Left ventricle myocardium inferior (tissue), 1 donor: ENCODE measurements at places on chromosomes 2 and 18. TPM values are rescaled to one million over a fixed set of nuclear protein-coding genes. Genes with fewer than 3 reads are reported as not detected.

CYRIA gene
- 4.1 TPM for total RNA-seq

GRCh38 chr18:74898965-74899364 lies 301.3 kb downstream of the ZNF407 start:
- H3K4me1 ChIP-seq = peaks cover 25% of the 10 kb centered on the region
- H3K27me3 ChIP-seq = no peaks in the 10 kb centered on the region
- no peak for DNase-seq
- H3K27ac ChIP-seq = no peak overlapping the region
- no peaks in the 10 kb centered on the region for H3K36me3 ChIP-seq
- no peak overlapping the region for H3K4me3 ChIP-seq

ANKRD23 gene
- total RNA-seq = 14.4 TPM

FAM237A gene
- total RNA-seq = not detected

CTLA4 gene
- 0.11 TPM for total RNA-seq

CDK15 gene
- total RNA-seq = 0.16 TPM

DNA sequence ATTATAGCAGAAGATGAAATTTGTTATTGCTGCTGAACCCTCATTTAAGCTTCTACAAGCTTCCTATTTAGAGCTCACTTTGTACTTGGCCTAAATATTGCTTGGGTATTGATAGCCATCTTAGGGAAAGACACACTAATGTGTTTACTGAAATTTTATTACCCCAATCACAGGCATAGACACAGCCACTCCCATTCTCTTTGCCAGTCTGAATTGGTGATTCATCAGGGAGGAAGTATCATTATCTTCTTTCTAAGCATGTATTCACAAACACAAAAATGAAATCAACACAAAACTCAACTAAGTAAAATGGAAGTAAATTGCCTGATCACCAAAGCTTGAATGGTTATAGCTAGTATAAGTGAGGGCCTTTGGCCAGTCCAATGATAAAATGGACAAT lies 666.3 kb downstream of the TSN start:
- no peak overlapping the region for H3K27ac ChIP-seq
- no peaks in the 10 kb centered on the region for H3K4me1 ChIP-seq
- no peak for DNase-seq

TTC21B gene
- 15.5 TPM for total RNA-seq

DNA sequence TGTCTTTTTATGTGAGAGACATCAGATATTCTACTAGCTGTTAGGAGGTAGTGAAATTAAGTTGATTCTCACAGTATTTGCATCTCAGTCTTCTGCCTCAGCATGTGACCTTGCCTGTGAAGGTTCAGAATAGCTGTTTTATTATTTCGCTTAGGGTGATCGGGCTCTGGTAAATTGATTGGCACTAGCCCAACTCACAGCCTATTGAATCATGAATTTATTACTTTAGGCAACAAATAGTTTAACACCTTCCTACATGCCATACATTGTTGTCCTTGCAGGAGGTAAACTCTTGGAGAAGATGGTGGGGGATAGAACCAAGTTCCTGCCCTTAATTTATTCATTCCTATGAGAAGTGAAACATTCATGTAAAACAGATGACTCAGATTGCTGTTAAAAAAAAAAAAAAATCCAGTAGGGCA lies 101.9 kb downstream of the GPD2 start:
- no peak for DNase-seq
- no peak overlapping the region for H3K27ac ChIP-seq
- H3K4me1 ChIP-seq = no peaks in the 10 kb centered on the region
- H3K4me3 ChIP-seq = no peak overlapping the region
- H3K27me3 ChIP-seq = no peaks in the 10 kb centered on the region
- H3K36me3 ChIP-seq = peaks cover under 1% of the 10 kb centered on the region

DNA sequence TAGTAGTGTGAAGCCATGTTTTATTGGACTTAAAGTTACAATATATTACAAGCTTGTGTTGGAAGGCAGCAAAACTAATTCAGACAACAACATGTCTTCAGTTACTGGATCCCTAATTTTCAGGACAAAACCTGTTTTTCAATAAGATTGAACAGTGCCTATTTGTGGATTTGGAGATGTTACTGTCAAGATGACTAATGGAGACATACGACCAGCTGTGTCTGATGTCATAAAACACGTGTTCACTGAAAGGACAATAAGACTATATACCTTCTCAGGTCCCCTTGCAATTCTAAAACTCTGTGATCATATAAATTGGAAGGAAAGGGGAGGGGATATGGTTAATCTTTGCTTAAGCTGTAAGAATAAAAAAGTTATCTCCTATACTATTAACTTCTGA lies 21.7 kb downstream of the METTL21A start:
- no peaks in the 10 kb centered on the region for H3K27me3 ChIP-seq
- H3K36me3 ChIP-seq = no peaks in the 10 kb centered on the region

FBLN7 gene
- total RNA-seq = 0.60 TPM

GRCh38 chr2:148042219-148042618 lies 21.3 kb downstream of the MBD5 start:
- peaks cover 27% of the 10 kb centered on the region for H3K4me1 ChIP-seq
- no peaks in the 10 kb centered on the region for H3K27me3 ChIP-seq
- no peak for DNase-seq
- no peak overlapping the region for H3K27ac ChIP-seq
- peaks cover 6% of the 10 kb centered on the region for H3K36me3 ChIP-seq
- no peak overlapping the region for H3K4me3 ChIP-seq

DNA sequence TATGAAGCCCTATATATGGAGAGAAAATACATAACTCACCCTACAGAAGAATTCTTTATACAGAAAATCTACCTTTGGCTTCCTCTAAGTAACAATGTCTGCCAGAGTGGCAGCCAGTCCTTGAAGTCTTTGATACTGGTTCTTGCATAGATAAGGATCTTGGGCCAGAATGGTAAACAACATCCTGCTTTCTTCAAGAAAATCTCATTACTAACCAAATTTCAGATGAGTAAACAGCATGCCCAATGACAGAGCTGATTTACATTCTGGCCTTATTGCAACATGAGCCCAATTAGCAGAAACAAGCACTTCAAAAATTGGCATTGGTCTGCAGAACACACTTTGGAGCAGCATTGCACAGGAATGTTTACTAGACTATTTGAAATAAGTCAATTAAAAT lies 336.5 kb upstream of the ST6GAL2 start:
- no peak overlapping the region for H3K4me3 ChIP-seq
- no peaks in the 10 kb centered on the region for H3K36me3 ChIP-seq
- H3K4me1 ChIP-seq = no peaks in the 10 kb centered on the region

CRYGD gene
- not detected for total RNA-seq

STEAP3 gene
- 7.1 TPM for total RNA-seq

GRCh38 chr18:79796016-79796415 lies 1.7 kb upstream of the KCNG2 start:
- no peak overlapping the region for H3K4me3 ChIP-seq
- H3K36me3 ChIP-seq = no peaks in the 10 kb centered on the region
- no peak overlapping the region for H3K27ac ChIP-seq
- peaks cover 26% of the 10 kb centered on the region for H3K4me1 ChIP-seq

GRCh38 chr2:196851088-196851487 lies 41.9 kb upstream of the C2orf66 start:
- no peaks in the 10 kb centered on the region for H3K27me3 ChIP-seq
- no peak overlapping the region for H3K27ac ChIP-seq
- peaks cover 9% of the 10 kb centered on the region for H3K36me3 ChIP-seq
- H3K4me3 ChIP-seq = no peak overlapping the region
- DNase-seq = no peak
- no peaks in the 10 kb centered on the region for H3K4me1 ChIP-seq

GPAT2 gene
- total RNA-seq = 5.3 TPM

TMEM247 gene
- total RNA-seq = not detected

EPB41L5 gene
- 9.1 TPM for total RNA-seq

- H3K27me3 ChIP-seq = no peaks in the 10 kb centered on the region
- H3K4me1 ChIP-seq = no peaks in the 10 kb centered on the region
- no peak for DNase-seq
- no peak overlapping the region for H3K4me3 ChIP-seq
- H3K27ac ChIP-seq = no peak overlapping the region
- H3K36me3 ChIP-seq = no peaks in the 10 kb centered on the region
Measured at GRCh38 chr2:223781560-223781959, 55.8 kb downstream of the AP1S3 start.

DNA sequence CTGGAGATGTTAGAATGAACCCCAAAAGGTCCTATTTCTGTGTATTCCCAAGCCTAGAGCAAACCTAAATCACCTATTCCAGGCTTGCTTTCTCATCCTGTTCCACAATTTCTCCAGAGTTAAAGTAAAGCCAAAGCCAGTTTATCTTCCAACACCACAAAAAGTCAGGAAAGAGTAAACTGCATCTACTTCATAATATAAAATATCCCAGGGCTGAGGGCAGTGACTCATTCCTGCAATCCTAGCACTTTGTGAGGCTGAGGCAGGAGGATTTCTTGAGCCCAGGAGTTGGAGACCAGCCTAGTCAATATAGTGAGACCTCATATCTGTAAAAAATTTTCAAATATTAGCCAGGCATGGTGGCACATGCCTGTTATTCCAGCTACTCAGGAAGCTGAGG lies 241.4 kb downstream of the CDH20 start:
- no peak overlapping the region for H3K4me3 ChIP-seq
- H3K4me1 ChIP-seq = peaks cover 36% of the 10 kb centered on the region
- DNase-seq = no peak
- H3K27ac ChIP-seq = no peak overlapping the region
- no peaks in the 10 kb centered on the region for H3K27me3 ChIP-seq

SLC30A3 gene
- 5.9 TPM for total RNA-seq

DNA sequence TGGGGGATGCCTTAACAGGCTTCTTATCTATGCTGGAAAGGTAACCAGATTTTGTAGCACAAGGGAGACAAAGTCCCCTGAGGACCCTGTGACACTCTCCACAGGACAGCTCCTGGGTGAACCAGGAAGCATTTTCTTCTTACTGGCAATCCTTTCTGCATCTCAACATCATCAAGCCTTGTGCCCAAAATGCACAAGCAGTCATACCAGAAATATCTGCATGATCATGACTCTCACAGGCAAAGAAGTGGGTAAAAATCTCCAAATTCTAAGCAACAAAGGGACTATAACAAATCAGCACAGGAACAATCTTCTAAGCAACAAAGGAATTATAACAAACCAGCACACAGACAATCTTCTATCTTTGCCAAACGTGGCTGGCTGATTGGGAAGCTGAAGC lies 99.1 kb upstream of the CD226 start:
- H3K27ac ChIP-seq = peak overlapping the region; percentile 42
- H3K4me1 ChIP-seq = peaks cover 32% of the 10 kb centered on the region
- H3K27me3 ChIP-seq = no peaks in the 10 kb centered on the region
- H3K4me3 ChIP-seq = peak overlapping the region; percentile 53
- H3K36me3 ChIP-seq = peaks cover 17% of the 10 kb centered on the region
- DNase-seq = no peak

- H3K4me3 ChIP-seq = no peak overlapping the region
- no peaks in the 10 kb centered on the region for H3K36me3 ChIP-seq
- DNase-seq = no peak
- H3K27ac ChIP-seq = no peak overlapping the region
- peaks cover 91% of the 10 kb centered on the region for H3K4me1 ChIP-seq
Measured at GRCh38 chr2:60519231-60519863, 34.1 kb downstream of the BCL11A start.

FEV gene
- total RNA-seq = not detected

- no peak overlapping the region for H3K27ac ChIP-seq
- H3K27me3 ChIP-seq = no peaks in the 10 kb centered on the region
- DNase-seq = no peak
Measured at GRCh38 chr18:2050702-2051201, 520.6 kb downstream of the METTL4 start.

DNA sequence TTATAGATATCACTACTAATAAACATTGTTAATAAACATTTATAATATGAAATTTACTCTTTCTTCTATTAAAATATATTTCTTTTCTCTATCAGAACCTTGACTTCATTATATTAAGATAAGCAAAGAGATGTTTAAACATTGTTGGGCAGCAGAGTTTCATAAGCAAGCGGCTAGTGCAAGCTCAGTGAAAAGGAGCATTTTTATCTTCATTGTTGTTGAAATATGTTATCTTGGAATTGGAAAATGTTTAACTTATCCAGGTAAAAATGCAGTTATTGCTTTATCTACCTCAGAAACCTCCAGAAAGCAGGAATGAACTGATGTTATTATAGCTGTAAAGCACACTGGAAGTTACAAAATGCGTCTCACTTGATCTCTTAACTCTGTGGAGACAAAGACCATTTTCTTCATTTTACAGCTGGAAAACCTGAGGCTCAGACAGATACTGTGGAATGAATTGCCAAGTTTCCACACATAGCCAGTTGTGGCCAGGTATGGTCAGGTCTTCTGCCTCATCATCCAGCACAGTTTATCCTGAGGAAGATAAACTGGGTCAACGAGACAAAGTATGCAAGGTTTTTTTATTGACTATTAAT lies 934.6 kb upstream of the FAM98A start:
- H3K4me1 ChIP-seq = no peaks in the 10 kb centered on the region
- no peak overlapping the region for H3K4me3 ChIP-seq
- no peaks in the 10 kb centered on the region for H3K27me3 ChIP-seq
- H3K27ac ChIP-seq = no peak overlapping the region
- no peaks in the 10 kb centered on the region for H3K36me3 ChIP-seq
